Activated CD4-positive, alpha-beta T cell treated with anti-CD3 and anti-CD28 coated beads, Interleukin-2, amount 10 ng/mL, durations not matched to agents 24 days and 14 days (primary cell): ENCODE measurements at places on chromosomes 1 and 21. TPM values are rescaled to one million over a fixed set of nuclear protein-coding genes. Genes with fewer than 3 reads are reported as not detected.

Gene HSD3B2
- total RNA-seq, result not detected in 2 replicates

- H3K27ac ChIP-seq, result no peak within 1 kb of the TSS
- no peaks in the 10 kb centered on the region for H3K4me1 ChIP-seq
- DNase-seq, result no peak
- H3K4me3 ChIP-seq, result no peak within 1 kb of the TSS
- no peaks in the 10 kb centered on the region for H3K27me3 ChIP-seq
- H3K36me3 ChIP-seq, result no peaks in the 10 kb centered on the region
Measured at GRCh38 chr1:48222501-48223242, at the start of gene SLC5A9. Gene SLC5A9, plus strand, starts transcription at chr1:48222716. Its CDS starts 21 bp downstream, at chr1:48222737.

GRCh38 chr1:168567007-168567406, 9.4 kb upstream of the XCL1 start:
- H3K4me3 ChIP-seq, result no peak overlapping the region
- peaks cover 43% of the 10 kb centered on the region for H3K27me3 ChIP-seq
- H3K36me3 ChIP-seq, result peaks cover 3% of the 10 kb centered on the region
- peaks cover 1% of the 10 kb centered on the region for H3K4me1 ChIP-seq
- no peak overlapping the region for H3K27ac ChIP-seq

DNA sequence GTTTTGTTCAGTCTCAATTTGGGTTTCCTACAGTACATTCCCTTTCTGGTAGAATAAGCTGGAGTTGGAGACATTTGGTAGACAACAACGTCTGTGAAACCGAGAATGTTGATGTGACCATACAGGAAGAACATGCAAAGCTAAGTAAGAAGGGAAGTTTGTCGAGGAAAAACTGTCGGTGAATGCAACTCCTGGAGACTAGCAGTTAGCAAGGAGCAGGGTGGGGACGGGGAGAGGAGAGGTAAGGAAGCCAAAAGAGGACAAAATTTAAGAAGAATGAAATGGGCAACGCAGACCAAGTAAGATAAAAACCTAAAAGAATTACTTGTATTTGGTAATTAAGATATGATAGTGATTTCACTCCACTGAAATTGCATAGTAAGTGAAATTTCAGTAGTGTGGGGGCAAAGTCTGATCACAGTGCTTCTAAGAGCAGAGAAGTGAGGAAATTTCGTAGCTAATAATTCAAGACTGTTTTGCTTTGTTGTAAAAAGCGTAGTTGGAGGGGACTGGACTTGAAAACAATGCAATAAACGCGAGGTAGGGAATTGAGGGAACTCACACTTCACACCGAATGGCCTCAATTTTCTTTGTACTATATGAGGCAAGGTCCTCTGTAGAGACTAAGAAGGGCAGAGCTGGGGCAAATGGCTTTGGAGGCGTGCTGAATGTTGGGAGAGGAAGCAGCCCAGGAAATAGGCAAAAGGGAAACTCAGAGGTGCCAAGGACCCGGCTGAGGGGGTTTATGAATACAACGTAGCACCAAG, 787 bp upstream of the GIPC2 start:
- peaks cover 49% of the 10 kb centered on the region for H3K27me3 ChIP-seq
- peaks cover 32% of the 10 kb centered on the region for H3K4me1 ChIP-seq
- peak overlapping the region; percentile 81 for H3K4me3 ChIP-seq
- DNase-seq, result no peak
- no peaks in the 10 kb centered on the region for H3K36me3 ChIP-seq
- no peak overlapping the region for H3K27ac ChIP-seq

DNA sequence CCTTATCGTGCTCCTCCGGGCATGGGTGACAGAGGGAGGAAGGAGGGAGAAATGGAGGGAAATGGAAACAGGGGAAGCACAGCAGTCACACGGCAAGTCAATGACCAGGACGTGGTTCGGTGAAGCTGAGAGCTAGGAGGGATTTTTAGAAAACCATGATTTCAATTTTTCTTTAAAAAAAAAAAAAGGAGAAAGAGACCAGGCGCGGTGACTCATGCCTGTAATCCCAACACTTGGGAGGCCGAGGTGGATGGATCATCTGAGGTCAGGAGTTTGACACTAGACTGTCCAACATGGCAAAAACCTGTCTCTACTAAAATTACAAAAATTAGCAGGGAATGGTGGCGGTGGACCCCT, 776 bp upstream of the TNFRSF9 start:
- H3K27ac ChIP-seq, result peak overlapping the region; percentile 86
- DNase-seq, result no peak
- peaks cover 21% of the 10 kb centered on the region for H3K36me3 ChIP-seq
- H3K4me1 ChIP-seq, result peaks cover 50% of the 10 kb centered on the region
- H3K4me3 ChIP-seq, result peak overlapping the region; percentile 78

Gene SELP
- total RNA-seq, result 0.14 TPM in 1 of 2 replicates, not detected in the other

GRCh38 chr1:91799863-91800262, 86.1 kb downstream of the TGFBR3 start:
- no peak overlapping the region for H3K27ac ChIP-seq
- peaks cover 20% of the 10 kb centered on the region for H3K36me3 ChIP-seq
- peaks cover 11% of the 10 kb centered on the region for H3K27me3 ChIP-seq

DNA sequence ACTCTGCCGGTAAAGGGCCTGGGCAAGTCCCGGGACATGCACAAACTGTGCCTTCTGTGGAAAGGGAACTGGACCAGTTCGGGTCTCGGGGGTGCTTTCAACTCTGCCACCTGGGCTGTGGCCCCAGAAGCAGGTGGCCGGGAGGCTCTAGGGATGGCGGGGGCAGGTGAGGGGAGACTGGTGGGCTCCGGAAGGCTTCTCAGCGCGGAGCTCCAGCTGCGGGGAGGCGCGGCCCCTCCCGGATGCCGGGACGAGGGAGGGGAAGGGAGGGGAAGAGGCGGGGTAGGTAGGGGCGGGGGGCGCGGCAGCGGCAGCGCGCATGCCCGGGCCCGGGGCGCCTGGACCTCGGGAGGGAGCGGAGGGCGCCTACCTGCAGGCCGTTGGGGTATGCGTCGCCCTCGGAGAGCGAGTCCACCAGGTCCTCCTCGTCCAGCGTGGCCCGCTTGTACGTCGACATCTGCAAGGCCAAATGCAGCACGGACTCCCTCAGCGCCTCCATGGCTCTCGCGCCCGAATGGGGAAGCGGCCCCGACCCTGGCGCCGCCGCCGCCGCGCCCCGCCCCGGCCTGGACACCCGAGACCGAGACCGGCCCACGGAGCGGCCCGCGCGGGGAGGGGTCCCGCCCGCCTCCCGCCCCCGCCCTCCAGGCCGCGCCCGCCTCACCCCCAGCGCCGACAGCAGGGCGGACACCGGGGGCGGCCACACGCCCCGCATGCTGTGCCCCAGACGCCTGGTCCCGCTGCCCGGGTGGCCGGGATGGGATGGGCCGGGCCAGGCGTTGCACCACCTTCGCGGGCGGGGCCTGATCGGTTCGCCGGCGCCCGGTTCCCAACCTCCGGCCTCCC, at the start of gene ECE1:
Gene ECE1, minus strand, starts transcription at position 764 of the 846 bp plus-strand sequence. Its CDS starts 49 bp downstream, at position 715.
- H3K36me3 ChIP-seq, result peaks cover 17% of the 10 kb centered on the region
- no peaks in the 10 kb centered on the region for H3K27me3 ChIP-seq
- H3K27ac ChIP-seq, result peak within 1 kb of the TSS; percentile 85
- H3K4me3 ChIP-seq, result peak within 1 kb of the TSS; percentile 90
- peak; percentile 86 for DNase-seq

GRCh38 chr1:27632387-27633297, 2.3 kb downstream of the FGR start:
- H3K36me3 ChIP-seq, result no peaks in the 10 kb centered on the region
- H3K27ac ChIP-seq, result peak overlapping the region; percentile 90

- H3K4me3 ChIP-seq, result peak overlapping the region; percentile 96
- H3K27ac ChIP-seq, result peak overlapping the region; percentile 94
- H3K36me3 ChIP-seq, result peaks cover 21% of the 10 kb centered on the region
- no peaks in the 10 kb centered on the region for H3K27me3 ChIP-seq
Measured at GRCh38 chr1:150875197-150876118, 941 bp downstream of the ARNT start.

- no peak for DNase-seq
- no peaks in the 10 kb centered on the region for H3K27me3 ChIP-seq
- peaks cover 3% of the 10 kb centered on the region for H3K4me1 ChIP-seq
- no peaks in the 10 kb centered on the region for H3K36me3 ChIP-seq
Measured at GRCh38 chr1:4327142-4327541, 327.3 kb upstream of the AJAP1 start.

DNA sequence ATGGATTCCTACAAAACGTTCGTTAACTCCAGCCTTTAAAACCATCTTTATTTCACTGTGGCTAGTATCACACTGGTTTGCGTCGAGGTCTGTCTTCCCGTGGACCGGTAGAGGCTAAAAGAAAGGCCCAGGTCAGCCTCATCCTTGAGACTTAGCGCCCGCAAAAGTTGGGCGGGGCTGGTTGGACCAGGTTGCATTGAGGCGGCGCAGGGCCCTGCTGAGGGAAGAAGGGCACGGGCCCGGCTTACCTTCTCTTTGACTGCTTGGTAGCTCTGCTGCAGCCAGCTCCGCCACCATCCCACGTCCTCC, 455 bp downstream of the BSDC1 start:
- H3K27ac ChIP-seq, result peak overlapping the region; percentile 99
- peak overlapping the region; percentile 94 for H3K4me3 ChIP-seq
- peaks cover 4% of the 10 kb centered on the region for H3K27me3 ChIP-seq
- H3K36me3 ChIP-seq, result peaks cover 7% of the 10 kb centered on the region
- peaks cover 21% of the 10 kb centered on the region for H3K4me1 ChIP-seq

Gene POU3F1
- 1.4 and 1.5 TPM in 2 replicates for total RNA-seq

- peaks cover 5% of the 10 kb centered on the region for H3K4me1 ChIP-seq
- no peaks in the 10 kb centered on the region for H3K27me3 ChIP-seq
- peak overlapping the region; percentile 20 for H3K4me3 ChIP-seq
- DNase-seq, result no peak
Measured at GRCh38 chr1:180946541-180947498, 34.1 kb downstream of the KIAA1614 start.

GRCh38 chr21:38984982-38985567, 179.3 kb downstream of the ETS2 start:
- peaks cover 4% of the 10 kb centered on the region for H3K36me3 ChIP-seq
- peaks cover 4% of the 10 kb centered on the region for H3K27me3 ChIP-seq
- H3K27ac ChIP-seq, result peak overlapping the region; percentile 91
- DNase-seq, result peak; percentile 78
- H3K4me1 ChIP-seq, result peaks cover 46% of the 10 kb centered on the region
- H3K4me3 ChIP-seq, result peak overlapping the region; percentile 69

DNA sequence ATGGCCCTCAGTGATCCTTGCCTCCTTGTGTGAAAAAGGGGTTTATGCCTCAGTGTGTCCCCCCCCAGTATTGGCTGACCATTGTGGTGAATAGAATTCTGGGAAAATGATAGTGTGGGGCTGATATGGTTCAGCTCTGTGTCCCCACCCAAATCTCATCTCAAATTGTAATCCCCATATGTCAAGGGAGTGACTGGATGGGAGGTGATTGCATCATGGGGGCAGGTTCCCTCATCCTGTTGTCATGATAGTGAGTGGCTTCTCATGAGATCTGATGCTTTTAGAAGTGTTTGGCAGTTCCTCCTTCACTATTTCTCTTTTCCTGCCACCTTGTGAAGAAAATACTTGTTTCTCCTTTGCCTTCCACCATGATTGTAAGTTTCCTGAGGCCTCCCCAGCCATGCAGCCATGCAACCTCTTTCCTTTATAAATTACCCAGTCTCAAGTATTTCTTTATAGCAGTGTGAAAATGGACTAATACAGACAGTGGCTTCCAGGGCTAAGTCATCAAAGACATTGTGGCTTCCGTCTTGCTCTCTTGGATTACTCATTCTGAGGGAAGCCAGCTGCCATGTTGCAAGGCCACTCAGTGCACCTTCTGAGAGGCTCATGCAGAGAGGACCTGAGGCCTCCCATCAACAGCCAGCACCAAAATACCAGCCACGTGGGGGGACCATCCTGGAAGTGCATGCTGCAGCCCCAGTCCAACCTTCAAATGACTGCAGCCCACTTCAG, 40.6 kb upstream of the SOD1 start:
- H3K4me1 ChIP-seq, result peaks cover 11% of the 10 kb centered on the region
- H3K36me3 ChIP-seq, result no peaks in the 10 kb centered on the region
- H3K27me3 ChIP-seq, result peaks cover 2% of the 10 kb centered on the region
- H3K4me3 ChIP-seq, result no peak overlapping the region
- no peak for DNase-seq
- no peak overlapping the region for H3K27ac ChIP-seq

DNA sequence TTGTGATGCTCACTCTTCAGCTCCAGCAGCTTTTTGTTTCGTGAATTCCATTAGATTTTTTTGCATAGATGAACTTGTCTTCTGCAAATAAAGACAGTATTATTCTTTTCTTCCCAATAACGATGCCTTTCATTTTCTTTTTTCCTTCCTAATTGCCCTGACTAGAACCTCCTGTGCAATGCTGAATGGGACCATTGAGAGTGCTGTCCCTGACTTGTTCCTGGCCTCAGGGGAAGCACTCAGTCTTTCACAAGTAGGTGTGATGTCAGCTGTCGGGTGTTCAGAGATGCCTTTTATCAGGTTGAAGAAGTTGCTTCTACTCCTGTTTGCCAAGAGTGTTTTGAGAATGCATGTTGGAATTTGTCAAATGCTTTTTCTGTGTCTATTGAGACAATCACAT, 64.3 kb upstream of the ADARB1 start:
- H3K27me3 ChIP-seq, result peaks cover 53% of the 10 kb centered on the region
- no peak overlapping the region for H3K4me3 ChIP-seq

- H3K36me3 ChIP-seq, result peaks cover 18% of the 10 kb centered on the region
- H3K4me3 ChIP-seq, result no peak overlapping the region
- no peak for DNase-seq
- H3K27ac ChIP-seq, result no peak overlapping the region
Measured at GRCh38 chr1:230648114-230648513, 5.8 kb downstream of the COG2 start.

Gene KRTAP7-1
- not detected in 2 replicates for total RNA-seq

DNA sequence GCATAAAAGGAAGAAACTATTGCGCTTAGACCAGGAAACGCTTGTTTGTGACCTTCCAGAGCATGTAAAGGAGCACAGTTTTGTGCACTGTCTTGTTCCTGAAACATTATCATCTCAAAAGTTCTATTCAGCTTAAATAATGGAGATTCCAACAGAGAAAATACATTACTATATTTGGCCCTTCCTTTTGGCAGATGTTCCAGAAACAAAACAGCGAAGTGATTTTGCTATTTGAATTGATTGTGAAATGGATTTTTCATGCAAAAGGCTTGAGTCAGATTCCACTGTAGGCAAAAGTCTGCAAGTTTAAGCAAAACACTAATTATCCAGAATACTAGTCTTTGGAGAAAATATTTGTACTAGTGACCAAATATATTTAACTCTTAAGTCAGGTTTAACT, 80.3 kb upstream of the PTBP2 start:
- no peak overlapping the region for H3K27ac ChIP-seq
- no peaks in the 10 kb centered on the region for H3K36me3 ChIP-seq
- H3K27me3 ChIP-seq, result peaks cover 3% of the 10 kb centered on the region

GRCh38 chr1:222813866-222814535, 838 bp upstream of the DISP1 start:
- peaks cover 17% of the 10 kb centered on the region for H3K4me1 ChIP-seq
- H3K4me3 ChIP-seq, result peak overlapping the region; percentile 95
- peak overlapping the region; percentile 82 for H3K27ac ChIP-seq
- peak; percentile 60 for DNase-seq
- H3K27me3 ChIP-seq, result peaks cover 9% of the 10 kb centered on the region

Gene TIAM1
- total RNA-seq, result 104 and 105 TPM in 2 replicates
